Stimulated activated CD8-positive, alpha-beta memory T cell treated with anti-CD3 and anti-CD28 coated beads, Interleukin-4, amount 100 ng/mL, for 4 hours (primary cell): ENCODE measurements at places on chromosomes 3 and 15.

DNA sequence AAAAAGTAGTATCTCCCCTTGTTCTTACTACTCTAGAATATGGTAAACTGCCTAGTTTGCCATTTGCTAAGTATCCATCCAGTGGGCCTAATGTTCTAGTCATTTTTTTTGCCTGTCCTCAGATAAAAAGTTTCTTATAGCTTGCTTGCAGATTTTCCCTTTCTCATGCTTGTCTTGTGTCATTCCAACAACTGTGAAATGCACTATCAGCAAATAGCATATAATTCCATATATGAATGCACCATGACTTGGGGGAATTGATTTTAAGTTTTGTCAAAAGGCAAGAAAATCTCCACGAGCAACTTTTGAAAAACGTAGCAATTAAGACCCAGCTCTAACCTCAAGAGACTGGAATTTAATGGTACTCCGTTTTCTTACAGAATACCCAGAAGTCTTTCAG, 286.2 kb upstream of the GPR149 start:
- no peak for DNase-seq

DNA sequence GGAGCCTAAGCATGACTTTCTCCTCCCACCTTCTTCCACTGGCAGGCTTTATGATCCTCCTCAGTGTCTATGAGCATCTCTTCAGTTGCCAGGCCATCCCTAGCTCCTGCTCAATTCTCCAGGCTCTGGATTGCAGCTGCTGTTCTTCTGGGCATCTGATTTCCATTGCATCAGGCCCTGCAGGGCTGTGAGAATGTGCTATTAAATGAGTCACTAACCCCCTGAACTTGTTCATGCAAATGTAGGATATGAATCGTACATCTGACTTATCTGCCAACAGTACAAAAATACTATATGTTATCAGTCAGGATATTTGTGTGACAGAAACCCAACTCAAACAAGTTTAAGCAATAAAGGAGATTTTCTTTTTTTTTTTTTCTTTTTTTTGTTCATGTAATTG, 11.9 kb downstream of the GPR176 start:
- no peak for DNase-seq

DNA sequence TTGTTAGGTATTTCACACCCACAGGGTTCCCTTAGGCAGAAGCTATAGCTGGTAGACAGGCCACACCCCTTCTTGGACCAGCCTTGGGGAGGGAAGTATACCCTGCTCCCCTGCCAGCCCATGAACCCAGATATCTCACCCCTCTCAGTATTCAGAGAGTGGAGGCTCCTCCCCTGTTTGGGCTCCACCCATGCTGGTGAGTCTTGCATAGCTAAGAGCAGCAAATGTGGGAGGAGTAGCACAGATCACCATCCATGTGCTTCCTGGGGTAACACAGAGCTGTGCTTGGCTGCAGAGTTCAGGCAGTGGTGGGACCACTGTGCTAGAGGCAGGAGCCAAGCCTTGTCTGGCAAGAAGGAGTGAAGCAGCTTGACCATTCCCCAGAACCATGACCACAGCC, 427.2 kb downstream of the ZIC1 start:
- DNase-seq, result no peak

- no peak for DNase-seq
Observed at GRCh38 chr15:50053055-50053856, 65.8 kb downstream of the ATP8B4 start.

- DNase-seq, result no peak
Observed at GRCh38 chr15:25844981-25845680, 18.0 kb downstream of the ATP10A start.

DNA sequence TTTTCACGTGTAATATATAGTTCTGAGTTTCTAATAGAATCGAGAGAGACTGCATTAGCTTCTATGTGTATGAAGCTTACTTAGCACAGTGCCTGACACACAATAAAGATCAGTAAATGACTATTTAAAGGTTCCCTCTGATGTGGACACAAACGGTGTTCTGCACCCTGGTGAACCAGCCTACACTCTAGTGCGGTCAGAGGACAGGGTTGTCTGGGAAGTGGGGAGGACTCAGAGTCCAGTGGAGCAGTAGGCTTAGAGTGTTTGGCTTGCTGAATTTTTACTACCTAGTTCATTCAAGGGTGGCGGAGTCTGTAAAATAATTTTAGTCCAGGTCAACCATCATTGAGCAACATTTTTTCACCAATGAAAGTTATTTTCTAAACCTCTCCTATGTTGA, 77.8 kb downstream of the DIPK2A start:
- no peak for DNase-seq

- DNase-seq, result no peak
Observed at GRCh38 chr3:183108001-183108449, 8.7 kb upstream of the MCCC1 start.

DNA sequence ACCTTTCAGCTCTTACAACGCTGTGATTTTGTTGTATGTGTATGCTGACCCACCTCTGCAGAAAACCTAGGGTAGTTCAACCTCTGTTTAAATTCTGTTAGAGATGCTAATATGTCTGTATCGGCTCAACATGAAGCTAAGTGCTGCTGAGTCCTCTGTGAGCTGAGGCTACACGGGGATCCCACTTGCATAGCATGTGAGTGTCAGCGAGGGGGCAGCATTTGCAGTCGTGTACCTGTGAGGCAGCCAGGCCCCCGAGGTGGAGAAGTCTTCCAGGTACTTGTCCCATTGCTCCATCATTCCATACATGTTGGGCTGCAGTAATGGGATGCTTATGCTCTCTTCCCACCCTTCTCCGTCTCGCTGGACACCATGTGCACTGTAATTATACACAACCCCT, 3.7 kb downstream of the MKRN2OS start:
- no peak for DNase-seq

DNA sequence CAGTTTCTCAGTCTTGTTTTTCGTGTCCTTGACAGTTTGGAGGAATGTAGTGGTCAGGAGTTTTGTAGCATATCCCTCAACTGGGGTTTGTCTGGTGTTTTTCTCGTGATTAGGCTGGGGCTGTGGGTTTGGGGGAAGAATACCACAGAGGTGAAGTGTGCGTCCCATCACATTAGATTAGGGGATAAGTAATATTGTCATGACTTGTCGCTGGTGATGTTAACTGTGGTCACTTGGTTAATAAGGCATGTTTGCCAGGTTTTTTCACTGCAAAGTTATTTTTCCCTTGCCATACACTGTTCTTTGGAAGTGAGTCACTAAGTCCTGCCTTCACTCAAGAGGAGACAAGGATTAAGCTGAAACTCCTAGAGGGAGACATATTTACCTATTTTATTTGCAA, 39.1 kb downstream of the PAK2 start:
- no peak for DNase-seq

DNA sequence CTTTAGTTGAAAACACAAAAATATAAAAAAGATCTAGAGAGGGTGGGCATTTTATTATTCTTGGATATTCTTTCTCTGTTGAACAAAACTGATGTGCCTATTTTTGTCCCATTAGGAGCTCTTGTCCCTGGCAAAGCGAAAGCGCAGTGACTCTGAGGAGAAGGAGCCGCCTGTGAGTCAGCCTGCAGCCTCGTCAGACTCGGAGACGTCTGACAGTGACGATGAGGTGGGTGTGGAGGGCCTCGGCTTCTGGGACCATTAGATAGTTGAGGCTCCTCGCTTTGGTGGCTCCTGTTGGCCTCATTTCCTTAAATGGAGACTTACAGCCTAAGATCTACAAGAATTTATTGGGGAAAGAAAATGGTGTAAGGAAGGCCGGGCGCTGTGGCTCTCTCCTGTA, 21.3 kb downstream of the RTF1 start:
- no peak for DNase-seq

DNA sequence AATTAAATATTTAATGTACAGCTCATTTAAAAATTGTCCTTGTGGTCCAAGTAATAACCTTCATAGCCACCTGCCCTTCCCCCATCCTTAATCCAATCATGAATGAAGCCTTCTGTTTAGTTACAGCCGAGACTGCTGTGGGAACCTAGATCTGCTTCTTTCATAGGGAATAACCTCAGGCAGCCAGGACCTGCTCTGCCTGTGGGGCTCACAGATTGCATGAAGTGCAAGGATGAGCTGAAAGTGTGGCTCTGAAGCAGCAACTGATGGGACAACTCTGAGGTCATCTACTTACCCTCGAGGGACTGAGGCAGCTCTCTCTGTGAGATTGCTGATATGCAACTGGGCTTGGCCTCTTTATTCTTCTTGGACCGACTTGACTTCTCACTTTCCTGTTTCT, 169.8 kb downstream of the POTEB3 start:
- no peak for DNase-seq

GRCh38 chr3:176051766-176052165, 1145.5 kb downstream of the TBL1XR1 start:
- no peak for DNase-seq

DNA sequence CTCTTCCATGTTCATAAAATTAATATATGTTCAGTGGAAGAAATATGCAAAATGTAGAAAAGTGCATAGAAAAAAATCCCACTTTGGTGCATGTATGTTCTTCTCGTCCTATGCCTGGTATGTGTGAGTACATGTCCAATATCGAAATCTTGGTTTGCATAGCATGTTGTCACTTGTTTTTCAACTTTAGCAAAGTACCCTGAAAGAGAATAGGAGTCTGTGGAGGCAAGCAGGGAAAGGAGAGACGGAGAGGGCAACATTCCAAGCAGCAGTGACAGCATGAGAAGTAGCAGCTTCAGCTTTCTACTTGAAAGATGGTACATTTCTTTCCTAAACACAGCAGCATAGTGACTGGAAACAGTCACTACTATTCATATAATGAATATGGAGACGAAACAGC, 56.8 kb upstream of the CACNA2D3 start:
- no peak for DNase-seq
